Stimulated activated CD8-positive, alpha-beta memory T cell treated with anti-CD3 and anti-CD28 coated beads, Interleukin-4, amount 100 ng/mL, for 4 hours (primary cell): ENCODE measurements at places on chromosomes 7 and 10.

DNA sequence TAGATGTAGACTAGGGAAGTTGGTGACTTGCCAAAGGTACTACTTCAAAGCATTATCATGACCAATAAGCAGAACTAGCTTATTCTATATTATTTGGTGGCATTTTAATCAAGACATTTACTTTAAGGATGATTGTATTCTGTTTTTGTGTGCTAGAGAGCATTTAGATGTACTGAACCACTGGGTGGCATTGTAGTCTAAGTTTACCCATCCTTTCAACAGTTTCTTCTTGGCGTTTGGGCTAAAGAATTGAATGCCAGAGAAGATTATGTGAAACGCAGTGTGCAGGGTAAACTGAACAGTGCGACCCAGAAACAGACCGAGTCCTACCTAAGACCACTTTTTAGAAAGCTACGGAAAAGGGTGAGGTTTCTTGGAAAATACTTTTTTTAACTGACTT is 26.8 kb downstream of the PRPF18 start:
- no peak for DNase-seq

DNA sequence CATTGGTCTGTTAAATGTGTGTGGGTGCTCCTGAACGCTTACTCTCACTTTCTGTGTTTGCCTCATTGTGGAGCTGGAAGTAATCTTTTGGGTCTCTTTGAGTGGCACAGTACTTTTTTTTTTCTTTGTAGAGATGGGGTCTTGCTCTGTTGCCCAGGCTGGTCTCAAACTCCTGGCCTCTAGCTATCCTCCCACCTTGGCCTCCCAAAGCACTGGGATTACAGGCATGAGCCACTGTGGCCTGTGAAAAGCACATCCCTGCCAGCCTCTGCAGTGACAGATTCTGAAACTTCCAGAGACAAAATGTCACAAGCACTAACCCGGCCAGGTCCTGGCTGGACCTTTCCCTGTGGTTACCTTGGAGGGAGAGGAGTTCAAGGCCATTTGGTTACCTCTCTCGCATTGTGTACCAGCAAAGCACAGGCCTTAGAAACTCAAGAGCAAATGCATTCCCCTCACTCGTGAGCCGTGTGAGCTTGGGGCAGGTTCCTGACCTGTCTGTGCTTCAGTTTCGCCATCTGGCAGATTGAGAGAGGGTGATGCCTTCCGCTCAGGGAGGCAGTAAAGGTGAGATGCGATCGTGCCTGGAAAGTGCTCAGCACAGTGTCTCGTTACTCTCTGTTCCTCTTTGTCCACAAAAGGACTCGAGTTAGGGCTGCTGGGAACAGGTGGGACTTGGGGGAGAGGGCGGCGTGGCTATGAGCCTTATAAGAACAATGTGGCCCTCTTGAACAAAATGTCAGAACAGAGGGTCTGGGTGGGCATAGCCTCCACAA is 72.6 kb upstream of the SEPHS1 start:
- DNase-seq, result no peak

DNA sequence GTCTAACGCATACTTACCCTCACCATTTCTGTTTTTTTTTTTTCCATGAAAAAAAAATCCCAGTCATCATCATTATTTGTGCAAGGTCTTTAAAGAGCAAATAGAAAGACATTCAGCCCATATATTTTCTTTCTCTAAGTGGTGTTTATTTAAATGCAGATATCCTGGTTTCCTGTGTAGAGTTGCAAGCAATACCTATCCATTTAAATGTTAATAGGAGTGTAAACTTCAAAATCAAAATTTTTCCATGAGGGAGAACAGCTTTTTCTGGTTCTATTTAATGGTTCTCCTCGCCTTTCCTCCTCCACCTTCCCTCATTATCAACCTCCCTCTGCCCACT is 120.1 kb upstream of the AGK start:
- DNase-seq, result no peak

DNA sequence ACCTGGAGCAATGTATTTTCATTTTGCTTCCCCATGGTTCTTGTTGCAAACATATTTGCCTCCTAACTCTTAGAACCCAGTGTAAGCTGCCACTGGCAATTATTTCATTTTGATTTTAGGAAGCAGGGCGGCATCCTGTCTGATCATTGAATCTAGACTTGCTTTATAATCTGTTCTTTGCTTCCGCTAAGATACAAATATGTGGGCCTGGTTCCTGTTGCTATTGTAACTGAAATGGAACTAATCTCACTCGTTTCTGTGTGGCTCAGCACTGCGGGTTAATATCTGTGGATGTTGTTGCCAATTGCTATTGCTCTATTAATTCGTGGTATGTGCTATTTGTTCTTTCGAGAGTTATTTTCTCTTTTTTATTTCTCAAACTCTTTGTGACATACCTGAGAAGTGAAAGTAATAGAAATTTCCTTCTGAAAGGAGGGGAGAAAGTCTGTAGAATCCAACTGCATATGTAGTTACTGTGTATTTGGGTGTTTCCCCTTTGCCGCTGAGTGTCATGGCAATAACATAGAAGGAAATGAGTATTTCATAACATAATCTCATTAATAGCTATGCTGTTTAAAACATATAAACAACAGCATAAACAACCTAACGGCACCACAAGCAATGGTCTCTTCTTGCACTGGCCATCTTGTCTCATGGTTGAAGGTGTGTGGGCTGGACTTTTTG is 62.4 kb downstream of the FZD1 start:
- no peak for DNase-seq

DNA sequence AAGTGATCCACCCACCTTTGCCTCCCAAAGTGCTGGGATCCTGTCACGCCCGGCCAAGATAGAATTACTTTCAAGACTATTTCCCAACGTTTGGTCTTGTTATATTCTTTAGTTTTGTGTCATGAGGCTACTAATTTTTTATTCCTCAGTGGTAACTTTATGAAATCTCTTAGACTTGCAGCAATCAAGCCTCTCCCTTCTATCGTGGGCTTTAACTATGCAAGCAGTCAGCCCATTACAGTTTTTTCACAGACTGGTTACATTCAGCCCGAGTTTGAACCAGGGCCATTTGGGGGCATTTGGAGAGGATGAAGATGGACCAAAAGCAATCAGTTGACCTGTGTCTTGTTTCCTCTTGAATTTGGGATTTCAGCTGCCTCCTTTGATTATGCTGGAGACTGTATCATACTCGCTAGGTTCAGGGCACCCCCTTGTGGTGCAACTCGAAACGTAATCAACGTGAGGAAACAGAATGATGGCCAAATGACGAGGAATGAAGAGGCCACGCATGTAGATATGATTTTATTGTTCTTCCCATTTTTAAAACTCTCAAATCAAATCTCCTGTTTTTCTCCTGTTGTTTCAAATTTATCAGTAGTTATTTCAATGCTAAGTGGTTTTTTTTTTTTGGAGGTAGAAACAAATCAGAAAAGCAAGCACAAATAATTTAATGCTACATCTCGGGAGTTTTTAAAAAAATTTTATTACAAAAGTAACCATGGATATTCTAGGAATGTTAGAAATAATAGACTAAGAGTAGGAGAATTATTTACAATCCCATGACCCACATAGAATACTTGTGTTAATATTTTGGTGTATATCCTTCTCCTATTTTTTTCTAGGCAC is 151.6 kb downstream of the KIAA1217 start:
- DNase-seq, result no peak
